ENCODE measurements at places on chromosomes 2 and 18.

- DNase-seq, result no peak
Observed at GRCh38 chr2:9261231-9261883, 54.7 kb downstream of the ASAP2 start.

DNA sequence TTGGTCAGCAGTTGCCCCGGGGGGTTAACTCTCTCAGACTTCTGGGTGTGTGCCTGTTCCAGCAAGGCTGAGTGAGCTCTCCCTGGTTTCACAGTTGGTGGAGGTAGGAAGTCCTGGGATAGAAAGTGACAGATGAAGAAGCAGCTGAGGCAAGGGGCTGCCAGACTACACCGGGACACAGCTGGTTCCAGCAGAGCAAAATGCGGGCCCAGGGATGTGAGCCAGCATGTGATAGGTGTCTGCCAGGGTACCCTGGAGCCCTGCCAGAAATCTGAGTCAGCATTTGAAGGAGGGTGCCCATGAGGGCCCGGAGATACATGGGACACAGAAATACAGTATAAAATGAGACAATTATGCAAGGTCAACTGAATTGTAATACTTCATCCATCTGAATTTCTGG lies 79.3 kb upstream of the LGALSL start:
- no peak for DNase-seq

DNA sequence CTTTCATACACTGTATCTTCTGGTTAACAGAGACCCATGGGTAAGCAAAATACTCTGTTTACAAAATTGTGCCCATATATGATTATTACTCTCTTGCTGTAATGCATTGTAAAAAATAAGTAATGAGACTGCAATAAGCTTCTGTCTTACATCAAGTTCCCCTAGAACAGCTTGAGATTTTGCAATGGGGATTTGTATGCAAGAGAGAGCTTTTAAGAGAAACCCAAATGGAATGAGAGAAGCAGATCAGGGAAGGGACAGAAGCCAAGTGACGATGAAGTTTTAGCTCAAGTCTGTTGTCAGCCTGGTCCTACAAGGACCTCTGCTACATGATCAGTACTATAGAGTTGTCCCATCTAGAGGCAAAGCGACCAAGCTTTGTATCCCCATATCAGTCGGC lies 218.1 kb upstream of the VWC2L start:
- no peak for DNase-seq

DNA sequence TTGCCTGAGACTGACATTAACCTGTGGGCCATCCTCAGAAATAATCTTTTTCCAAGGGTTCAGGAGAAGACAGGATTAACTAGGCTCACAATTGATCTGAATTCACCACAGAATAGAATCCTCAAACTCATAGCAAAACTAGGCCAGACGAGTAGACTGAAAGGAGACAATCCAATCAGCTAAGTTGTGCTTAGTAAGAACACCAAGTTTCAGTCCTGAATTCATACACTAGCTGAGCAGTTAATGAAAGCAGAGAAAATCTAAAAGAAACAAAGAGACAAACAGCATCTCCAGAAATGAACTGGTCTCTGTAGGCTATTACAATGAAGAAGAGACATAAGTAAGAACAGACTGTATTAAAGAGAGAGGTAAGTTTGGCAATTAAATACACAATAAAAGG lies 89.5 kb downstream of the GORASP2 start:
- no peak for DNase-seq

GRCh38 chr2:156325688-156326525 lies 6.6 kb downstream of the NR4A2 start:
- no peak for DNase-seq

- no peak for DNase-seq
Observed at GRCh38 chr18:74115046-74115445, 32.6 kb downstream of the FBXO15 start.

GRCh38 chr2:199490049-199490448 lies 32.3 kb upstream of the SATB2 start:
- no peak for DNase-seq

DNA sequence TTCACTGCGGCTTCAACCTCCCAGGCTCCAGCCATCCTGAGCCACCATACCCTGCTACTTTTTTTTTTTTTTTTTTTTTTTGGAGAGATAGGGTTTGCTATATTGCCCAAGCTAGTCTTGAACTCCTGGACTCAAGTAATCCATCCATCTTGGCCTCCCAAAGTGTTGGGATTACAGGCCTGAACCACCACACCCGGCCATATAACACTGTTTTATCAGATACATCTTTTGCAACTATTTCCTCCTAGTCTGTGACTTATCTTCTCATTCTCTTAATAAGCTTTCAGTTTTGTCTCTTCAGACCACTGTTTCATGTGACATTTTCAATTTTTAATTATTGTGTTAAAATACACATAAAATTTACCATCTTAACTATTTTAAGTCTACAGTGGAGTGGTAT lies 35.7 kb upstream of the FAM117B start:
- no peak for DNase-seq

DNA sequence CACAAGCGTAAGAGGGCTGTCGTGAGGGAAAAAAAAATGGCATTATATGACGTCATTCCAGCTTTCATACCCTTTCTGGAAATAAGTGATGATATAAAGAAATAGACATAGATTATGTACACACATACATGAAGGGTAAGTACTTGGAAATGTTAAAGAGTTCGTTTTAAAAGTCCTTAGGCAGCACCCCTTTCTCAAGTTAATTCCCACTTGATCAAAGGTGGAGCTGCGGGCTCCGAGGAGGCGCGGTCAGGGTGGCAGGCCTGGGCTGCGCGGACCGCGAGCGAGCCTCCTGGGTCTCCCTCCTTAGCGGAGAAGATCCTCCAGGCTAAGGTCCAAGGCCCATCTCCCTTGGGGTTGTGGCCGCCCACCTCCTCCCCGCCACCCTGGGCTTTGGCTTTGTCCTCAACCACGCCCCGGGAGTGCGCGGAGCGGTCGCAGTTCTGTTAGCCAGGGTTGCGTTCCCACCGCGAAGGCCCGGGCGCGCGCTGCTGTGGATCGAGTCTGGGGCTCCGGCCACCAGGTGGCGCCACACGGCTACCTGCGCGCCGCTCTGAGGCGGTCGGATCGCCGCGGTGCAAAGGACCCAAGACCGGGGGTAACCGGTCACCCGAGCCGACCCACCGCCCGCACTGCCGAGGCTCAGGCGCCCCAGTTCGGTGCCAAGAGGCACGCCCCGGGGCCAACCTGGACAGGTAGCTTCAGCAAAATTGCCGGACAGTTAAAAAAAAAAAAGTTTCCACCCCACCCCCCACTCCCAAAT lies 66.8 kb downstream of the HNRNPLL start:
- peak; percentile 82 for DNase-seq

GRCh38 chr2:45984896-45985473 lies 312.2 kb upstream of the EPAS1 start:
- no peak for DNase-seq

Measured in activated naive CD4-positive, alpha-beta T cell treated with anti-CD3 and anti-CD28 coated beads, Interleukin-2, amount 50 U/mL, for 16 hours (primary cell).